BE2C (cell line): ENCODE measurements at places on chromosomes 3 and 15.

DNA sequence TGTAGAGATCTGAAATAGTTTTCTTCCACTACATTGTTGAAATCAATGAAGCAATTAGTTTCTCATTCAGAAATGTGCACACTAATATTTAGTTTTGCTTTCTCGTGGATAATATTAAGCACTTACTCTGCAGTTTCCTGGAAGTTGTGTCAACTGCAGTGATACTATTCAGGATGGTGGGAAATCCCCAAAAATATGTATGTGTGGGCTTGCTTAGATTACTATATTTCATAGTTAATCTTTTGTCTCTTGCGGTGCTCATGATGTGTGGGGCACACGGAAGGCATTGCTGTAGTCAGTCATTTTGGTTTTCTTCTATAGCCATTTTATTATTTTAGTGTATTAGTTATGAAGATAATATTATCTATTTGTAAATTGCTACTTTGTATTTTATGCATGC is 19.7 kb downstream of the RAB11A start:
- no peak for DNase-seq

GRCh38 chr15:66850078-66850991 is 148.3 kb downstream of the SMAD6 start:
- DNase-seq, result peak; percentile 91

DNA sequence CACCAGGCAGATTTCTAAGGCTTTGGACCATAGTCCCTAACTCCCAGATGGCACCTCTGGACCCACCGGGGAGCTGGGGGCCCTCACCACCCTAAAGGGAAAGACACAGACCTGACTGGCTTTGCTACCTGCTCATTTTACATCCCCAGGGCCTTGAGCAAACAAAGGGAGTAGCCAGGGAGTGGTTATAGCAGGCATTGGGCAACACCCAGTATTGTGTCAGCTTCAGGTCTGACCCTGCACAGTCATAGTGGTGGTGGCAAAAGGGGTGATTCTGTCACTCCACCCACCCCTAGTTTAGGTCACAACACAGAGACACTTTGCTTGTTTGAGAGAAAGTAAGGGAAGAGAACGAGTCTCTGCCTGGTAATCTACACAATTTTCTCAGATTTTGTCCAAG is 352.5 kb downstream of the DIPK2A start:
- DNase-seq, result no peak

DNA sequence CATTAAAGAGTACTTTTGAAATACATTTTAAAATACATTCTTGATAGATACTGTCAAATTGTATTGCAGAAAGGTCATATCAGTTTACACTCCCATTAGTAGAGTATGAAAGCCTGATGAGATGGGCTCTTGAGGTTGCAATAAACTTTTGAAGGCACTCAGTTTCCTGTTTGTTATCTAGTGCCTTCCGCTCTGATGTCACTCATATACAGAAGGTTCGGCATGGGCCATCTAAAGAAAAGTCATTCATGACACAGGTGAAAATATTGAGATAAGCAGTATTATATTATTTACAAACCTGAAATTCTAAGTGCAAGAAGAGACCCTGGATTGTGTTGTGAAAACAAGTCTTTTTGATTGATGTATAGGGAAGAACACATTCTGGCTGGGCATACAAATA is 36.5 kb upstream of the DENND4A start:
- no peak for DNase-seq

DNA sequence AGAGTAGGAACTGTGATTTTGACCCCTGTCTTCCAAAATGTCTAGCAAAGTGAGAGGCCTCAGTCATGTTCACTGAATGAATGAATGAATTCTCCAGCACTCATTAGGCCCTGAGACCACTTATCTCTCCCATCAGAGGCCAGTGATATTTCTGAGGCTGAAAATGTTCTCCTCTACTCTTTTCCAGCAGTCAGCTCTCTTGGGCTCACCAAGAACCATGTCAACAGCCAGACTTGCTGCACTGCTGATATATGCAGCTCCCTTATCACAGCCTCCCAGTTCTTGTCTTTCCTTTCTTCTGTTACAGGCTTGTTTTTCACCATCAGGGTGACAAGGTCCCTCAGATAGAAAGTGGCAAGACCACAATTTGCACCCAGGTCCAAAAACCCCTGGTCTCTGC is 28.7 kb upstream of the MFSD1 start:
- no peak for DNase-seq

DNA sequence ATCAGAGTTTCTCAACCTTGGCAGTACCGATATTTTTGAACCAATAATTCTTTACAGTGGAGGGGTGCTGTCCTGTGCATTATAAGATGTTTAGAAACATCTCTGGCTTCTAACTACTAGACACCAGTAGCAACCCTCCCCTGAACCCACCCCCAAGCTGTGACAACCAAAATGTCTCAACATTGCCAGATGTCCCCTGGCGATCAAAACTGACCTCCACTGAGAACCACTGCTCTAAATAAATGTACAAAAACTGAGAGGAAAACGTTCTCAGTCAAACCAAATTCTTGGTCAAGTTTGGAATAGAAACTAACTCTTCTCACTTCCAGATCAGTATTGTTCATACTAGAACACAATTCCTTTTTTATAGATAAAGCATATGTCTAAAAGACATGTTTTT is 58.5 kb downstream of the GPR160 start:
- DNase-seq, result no peak

GRCh38 chr15:30933293-30933692 is 29.6 kb downstream of the FAN1 start:
- DNase-seq, result no peak

DNA sequence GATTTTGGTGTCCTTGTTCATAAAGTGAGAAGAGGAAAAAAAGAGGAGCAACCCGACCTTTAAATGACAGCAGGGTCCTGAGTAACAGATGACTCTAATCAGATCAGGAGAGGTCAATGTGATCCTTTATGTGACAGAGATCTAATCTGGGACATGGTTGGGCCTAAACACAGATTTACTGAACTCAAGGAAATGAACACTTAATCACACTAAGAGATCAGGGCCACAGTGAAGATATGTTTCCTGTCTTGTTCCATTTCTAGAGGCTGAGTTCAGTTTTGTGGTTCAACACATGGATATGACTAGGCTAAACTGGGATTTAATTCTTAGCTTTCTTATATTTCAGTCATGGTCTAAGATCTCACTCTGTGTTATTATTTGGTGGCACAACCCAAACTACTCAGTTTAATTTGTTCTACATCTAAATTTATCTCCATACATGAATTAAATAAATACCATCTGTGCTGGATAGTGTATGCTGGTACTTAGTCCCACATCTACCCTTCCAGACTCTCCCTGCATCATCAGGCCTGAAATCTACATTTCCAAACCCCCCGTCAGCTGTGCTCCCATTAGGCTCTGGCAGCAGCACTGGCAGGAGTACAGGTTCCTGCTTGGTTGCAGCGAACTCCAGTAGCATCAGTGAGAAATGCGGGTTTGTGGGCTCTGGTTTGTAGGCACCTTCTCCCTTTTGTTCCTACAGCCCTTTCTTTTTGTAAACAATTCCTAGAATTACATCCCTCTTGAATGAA is 22.6 kb downstream of the SFMBT1 start:
- peak; percentile 12 for DNase-seq

DNA sequence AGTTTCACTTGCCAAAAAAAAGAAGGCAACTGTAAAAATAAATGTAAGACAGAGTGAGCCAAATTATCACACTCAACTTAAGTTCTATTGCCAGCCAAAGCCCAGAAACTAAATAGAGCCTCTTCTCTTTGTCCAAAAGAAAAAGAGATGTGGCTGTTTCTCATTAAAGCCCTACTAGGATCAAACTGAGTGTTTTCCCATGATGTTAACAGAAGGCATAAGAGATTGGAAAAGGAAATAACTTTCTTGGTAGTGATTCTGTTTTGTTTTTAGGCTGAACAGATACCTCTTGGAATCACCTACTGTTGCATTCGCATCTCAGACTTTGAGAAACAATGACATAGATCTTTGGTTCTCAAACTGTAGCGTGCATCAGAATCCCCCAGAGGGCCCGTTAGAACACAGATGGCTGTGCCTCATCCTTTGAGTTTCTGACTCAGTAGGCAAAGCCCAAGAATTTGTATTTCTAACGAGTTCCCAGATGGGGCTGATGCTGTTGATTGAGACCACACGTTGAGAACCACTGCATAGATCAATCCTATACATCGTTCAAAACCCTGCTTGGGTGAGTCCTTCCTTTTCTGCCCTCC is 42.5 kb upstream of the SRGAP3 start:
- DNase-seq, result no peak

DNA sequence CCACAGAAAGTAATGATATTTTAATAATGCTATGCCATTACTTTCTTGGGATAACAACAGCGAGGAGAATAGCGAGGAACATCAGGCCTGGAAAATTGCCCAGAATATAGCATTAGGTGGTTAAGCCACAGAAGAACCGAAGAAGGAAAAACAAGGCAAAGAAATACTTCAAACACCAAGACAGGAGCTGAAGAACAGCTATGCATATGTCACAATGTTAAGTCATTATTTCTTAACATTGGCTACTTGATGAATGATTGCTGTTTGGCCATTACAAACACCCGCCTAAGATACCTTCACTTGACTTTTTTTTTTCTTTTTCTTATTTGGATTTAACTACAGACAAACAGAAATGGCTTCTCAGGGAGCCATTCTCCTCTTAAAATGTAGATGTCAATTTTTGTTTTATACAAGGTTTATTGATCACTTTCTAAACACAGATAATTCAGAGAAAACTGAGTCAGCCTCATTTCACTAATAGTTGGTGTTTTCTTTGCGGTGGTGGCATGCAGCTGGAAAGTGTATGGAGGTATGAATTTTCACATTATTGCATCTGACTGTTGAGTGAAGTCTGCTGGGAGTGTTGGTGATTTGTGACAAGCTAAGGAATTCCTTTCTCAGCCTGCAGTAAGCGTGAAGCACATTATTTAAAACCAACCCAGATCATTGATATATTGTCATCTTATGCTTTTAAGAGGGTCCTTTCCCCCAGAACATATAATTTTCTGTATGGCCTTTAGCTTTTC is 705.7 kb upstream of the NR2F2 start:
- DNase-seq, result no peak

GRCh38 chr3:139526146-139526545 is 13.4 kb downstream of the RBP1 start:
- DNase-seq, result no peak

DNA sequence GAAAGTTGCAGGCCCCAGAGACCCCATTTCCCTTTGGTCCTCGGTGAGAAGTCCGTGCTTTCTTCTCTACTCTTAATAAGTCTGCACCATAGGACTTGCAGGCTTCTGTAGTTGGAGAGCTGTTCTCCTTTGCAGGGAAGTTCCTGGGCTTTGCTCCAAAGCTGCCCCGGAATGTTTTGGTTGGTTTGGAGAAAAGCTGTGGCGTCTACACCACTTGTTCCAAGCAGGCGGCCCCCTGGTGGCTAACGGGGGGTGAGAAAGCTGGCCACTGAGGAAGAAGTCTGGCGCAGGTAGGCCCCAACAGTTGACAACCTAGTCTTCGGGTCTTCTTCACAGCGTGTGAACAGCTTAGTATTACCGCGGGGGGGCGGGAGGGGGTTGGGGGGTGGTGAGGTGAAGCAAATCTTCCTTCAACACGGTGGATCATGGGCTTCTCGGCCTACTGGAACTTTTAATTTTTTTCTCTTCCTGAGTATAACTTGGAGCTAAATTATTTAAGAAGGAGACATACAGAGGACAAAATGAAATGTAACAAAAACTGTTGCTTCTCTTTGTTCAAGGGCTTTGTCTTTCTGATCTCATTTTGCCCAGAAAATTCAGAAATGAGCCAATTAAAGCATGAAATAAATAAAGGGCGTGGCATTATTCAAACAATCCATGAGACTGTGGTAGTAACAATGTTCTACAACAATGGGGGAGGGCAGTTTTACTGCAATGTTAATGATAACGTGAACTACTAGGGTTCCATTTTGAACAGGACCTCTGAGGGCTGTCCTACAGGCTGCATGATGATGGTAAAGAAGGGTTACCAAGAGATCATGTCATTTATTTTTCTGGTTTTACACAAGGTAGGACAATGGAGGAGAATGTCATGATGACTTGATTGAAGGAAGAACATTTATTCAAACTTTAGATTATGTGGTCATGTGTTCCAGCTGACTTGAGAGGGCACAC is 2.2 kb upstream of the THRB start:
- peak; percentile 38 for DNase-seq

- no peak for DNase-seq
Observed at GRCh38 chr3:79922633-79923032, 154.8 kb upstream of the ROBO1 start.

DNA sequence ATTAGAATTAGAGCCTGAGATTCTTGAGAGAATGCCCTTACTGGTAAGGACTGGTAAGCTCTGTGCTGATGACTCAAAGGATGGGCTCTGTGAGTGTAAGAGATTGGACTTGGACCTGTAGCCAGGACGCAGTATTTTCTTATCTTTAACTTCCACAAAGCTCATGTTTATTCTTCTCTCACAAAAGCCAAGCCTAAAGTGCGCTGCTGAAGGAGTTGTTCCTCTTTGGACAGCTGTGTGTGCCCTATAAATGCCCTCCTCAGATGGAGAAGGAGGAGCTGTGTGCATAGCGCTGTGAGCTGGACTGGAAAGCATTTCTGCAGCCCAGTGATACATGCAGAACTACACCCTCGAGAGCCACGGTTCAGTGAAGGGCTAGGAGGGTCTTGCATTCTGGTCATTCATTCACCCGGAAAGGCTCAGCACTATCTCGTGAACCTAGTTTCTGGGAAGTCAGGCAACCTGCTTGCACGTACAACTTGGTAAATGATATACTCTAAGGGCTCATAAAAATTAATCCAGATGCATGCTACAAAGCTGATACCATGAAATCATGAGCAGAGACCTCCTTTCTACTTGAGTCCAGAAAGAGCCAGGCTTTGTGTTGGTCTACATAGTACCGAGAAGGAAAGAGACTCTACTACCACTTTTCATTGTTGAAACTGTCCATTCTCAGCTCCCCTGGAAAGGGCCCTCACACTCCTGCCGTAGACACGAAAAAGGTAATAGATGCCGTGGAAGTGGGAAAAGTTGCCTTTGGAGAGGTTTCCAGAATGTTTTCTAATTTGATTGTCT is 103.0 kb upstream of the TBL1XR1 start:
- no peak for DNase-seq

DNA sequence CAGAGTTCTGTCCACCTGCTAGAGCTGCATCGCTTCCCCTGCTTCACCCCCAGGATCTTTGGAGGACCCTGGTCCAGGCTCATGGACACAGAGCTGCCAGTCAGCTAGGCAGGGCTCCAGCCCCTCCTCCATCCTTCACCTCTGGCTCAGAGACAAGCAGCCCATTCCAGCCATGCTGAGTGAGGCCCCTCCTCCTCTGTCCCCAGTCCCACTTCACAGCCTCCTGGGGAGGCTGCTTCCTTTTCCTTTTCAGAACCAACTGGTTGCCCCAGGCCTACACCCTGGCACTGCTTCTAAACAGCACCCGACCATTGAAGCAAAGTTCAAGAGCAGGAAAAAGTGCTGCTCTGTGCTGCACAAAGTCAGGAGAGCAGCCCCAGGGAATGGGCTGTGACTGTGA is 22.2 kb downstream of the IQSEC1 start:
- DNase-seq, result no peak

DNA sequence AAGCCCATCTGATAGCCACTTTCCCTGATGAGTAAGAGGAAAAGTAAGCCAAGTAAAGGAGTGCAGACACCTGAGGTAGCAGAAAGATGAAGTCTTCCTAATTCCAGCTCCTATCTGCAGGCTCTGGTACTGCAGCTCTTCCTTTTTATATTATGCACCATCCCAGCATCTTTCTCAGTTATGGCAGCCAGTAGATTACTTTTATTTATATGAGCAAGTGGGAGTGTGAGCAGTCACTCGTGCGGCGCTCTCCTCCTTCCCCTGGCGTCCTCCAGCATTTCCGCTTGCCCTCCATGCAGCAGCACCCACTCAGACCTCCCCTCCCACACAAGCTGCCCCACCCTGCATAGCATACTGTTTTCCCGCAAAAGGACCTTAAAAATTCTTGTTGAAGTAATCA is 465.9 kb upstream of the DPPA4 start:
- DNase-seq, result no peak
